ENCODE measurements at places on chromosomes 3 and 15. TPM values are rescaled to one million over a fixed set of nuclear protein-coding genes. Genes with fewer than 3 reads are reported as not detected.
A peak's percentile ranks its signal among the peaks of the same experiment; 100 is the strongest.

- DNase-seq: no peak
These were observed 7.6 kb downstream of the KLHL40 start for GRCh38 chr3:42692667-42693529.

DNA sequence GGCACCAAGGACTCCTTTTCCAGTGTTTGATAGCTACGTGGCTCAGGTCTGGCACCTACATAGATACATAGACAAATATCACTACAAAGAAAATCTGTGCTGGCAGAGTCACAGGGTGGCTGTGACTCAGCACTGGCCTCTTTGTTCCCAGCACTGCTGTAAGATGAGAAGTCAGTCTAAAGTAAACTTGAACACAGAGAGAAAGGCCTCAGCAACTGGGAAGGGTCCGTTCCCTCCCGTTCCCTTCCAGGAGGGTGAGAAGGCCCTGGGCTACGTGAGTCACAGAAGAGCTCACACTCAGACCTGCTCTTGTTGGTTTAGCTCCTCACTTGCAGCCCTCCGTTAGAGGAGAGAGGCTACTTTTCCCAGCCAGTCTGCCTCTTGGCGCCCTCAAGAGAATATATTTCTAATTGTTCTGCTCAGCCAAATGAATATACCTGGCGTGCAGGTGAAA is 23.1 kb downstream of the ANXA2 start:
- DNase-seq: peak; percentile 74

- DNase-seq: no peak
These were observed 86.1 kb downstream of the NAALADL2 start for GRCh38 chr3:174945276-174945675.

GRCh38 chr3:31405515-31405914 is 127.2 kb upstream of the STT3B start:
- DNase-seq: no peak

- no peak for DNase-seq
These were observed 25.6 kb downstream of the TMEM39A start for GRCh38 chr3:119437691-119438258.

The MAP6D1 gene
- 5.1 TPM for total RNA-seq

The SLC7A14 gene
- total RNA-seq: not detected

The TTLL13 gene
- not detected for total RNA-seq

Data from Caco-2 (cell line).